ENCODE measurements at places on chromosomes 6 and 20.

DNA sequence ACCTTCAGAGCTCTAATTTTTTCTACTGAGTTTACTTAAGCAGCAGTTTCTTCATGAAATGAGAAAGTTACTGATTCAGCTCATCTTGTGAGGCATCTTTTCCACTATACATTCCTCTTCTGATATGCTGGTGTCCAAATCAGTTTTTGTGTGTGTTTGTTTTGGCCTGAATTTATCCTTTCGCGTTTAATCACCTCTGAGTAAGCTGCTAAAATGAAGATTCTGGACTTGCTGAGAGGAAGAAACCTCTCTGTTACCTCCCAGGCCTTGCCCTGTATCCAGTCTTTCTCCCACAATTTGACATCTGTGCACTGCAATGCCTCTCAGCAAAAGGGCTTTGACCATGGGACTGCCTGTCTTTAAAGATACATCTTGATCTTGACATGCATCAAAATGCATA lies 536.2 kb upstream of the NRSN1 start:
- DNase-seq, result no peak

DNA sequence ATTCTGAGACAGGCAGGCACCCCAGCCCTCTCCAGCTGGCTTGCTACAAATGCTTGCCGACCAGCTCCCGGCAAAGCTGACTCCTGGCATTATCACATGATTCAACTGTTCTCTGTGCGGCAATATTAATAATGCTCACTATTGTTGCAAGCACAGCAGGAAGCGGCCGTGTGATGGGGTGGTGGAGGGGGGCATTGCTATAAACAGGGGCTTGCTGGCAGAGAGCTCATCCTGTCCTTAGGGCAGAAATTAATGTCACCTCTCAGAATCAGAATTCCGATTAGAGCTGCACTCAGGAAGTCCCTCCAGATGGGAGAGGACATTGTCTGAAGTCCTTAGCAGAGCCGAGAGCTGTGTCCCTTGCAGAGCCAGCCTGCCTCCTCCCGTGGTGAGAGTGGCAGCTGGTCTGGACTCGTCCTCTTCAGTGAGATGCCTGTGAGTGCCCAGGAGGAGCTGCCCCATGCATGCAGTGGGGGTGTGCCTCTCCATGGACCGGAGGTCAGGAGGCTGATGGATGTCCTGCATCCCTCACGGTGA lies 162.5 kb downstream of the CDH4 start:
- no peak for DNase-seq

DNA sequence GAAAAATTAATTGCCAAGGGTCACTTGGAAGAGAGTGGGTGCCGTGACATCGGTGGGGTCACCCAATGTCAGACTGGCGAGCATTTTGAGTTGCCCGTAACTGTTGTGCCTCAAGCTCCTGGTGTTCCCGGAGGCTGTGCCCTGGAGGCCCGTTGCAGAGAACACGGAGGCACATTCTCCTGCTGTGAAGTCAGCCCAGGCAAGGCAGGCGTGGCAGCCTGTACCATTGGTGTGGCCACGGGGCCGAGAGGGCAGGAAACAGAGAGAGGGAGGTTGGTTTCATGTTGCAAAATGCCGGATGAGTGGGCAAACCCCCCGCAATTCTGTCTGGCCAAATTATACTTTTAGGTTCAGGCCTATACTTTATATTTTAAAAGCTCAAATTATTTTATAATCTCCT lies 81.2 kb downstream of the THBS2 start:
- no peak for DNase-seq

DNA sequence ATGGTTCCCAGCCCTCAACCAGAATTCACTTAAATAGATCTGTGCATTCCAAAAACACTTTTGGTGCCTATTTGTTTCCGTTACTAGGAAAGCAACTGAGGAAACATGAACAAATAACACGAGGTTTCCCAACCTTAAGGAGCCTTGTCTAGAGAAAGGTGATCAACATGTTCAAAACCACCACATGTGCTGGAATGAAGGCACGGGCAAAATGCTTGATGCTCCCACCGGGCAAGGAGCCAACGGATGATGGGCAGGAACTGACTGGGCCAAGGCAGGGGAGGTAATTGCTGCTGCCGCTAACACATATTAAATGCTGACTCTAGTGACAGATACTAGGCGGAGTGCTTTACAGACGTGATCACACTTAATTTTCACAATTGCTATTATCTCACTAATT lies 2.5 kb downstream of the MYLK4 start:
- no peak for DNase-seq

DNA sequence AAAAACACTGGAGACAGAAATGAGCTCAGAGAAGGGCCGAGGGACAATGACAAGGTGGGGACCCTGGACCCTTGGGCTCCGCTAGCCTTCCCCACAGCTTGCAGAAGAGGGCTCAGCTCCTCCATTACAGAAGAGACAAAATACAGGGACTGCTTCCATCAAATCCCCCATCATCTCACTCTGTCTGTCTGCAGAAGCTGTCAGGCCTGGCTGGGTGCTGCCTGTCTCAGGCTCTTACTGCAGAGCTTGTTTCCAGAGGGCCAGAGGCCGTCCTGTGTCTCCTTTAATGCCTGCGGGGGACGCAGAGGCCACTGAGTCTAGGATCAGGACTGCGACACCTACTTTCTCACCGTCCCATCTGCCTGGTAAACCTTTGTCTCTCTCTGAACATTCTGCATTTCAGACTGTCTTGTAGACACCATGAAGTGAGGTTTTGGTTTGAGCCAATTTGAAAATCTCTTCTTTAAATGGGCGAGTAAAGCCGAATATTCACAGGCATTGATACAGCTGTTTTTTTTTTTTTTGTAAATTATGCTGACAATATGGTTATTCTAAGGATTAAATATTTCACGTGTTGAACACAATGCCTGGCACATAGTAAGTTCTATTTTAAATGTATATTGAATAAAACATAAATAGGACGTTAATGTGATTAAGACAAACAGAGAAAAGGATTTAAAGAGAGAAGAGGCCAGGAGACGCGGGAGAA lies 28.3 kb downstream of the RNASET2 start:
- DNase-seq, result no peak

DNA sequence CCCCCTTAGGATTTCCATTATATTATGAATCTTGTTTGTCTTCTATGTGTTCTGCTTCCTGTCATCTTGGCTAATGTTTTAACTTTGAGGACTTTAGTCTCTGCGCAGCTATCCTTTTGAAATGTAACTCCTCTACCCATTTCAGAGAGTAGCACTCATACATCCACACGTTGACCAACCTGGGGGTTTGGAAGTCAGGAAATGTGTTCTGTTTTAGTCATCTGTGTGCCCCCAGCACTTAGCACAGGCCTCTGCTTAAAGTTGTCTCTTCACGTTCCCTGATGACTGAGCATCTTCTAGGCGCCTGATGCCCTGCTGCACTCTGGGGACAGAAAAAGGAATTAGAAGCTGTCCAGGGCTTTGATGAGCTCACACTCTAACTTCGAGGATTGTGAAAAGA lies 47.9 kb downstream of the HMGN3 start:
- DNase-seq, result no peak

- no peak for DNase-seq
These were observed 528.9 kb downstream of the EPM2A start for GRCh38 chr6:145206247-145206907.

DNA sequence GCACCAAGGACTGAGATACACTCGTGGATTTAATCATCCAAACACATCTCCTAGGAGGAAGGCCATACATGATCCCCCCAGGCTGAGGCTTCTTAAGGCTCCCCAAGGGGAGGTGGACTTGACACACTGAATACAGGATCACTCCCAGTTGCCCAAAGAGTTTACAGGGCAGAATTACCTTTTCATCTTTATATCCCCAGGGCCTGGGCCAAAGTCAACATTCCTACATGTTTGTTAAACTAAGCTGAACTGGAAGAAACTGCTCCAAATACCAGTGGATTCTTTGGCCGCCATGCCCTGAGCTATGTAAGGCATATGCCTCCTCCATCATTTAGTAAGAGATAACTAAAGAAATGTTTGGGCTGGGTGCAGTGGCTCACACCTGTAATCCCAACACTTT lies 22.2 kb upstream of the SERPINB1 start:
- DNase-seq, result no peak

- DNase-seq, result no peak
These were observed 40.4 kb upstream of the KIF25 start for GRCh38 chr6:167956983-167957492.

DNA sequence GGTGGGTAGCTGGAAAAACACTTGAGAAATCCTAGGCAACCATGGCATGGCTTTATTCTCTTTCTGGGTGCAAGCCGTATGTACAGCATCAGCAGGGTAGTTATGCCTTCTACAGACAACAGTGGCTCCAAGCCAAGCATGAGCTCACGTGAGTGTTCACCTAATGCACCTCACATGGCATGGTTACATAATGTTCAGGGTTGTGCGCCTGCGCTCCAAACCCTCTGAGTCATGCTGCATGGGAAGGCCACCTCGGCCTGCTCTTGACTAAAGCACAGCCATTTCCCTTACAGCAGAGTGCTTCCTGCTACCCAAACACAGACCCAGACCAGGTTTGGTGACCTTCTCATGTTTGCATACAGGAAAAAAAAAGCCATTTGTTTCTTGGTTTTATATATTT lies 96.2 kb downstream of the VIP start:
- no peak for DNase-seq

GRCh38 chr6:71349976-71350615 lies 61.5 kb downstream of the OGFRL1 start:
- DNase-seq, result no peak

DNA sequence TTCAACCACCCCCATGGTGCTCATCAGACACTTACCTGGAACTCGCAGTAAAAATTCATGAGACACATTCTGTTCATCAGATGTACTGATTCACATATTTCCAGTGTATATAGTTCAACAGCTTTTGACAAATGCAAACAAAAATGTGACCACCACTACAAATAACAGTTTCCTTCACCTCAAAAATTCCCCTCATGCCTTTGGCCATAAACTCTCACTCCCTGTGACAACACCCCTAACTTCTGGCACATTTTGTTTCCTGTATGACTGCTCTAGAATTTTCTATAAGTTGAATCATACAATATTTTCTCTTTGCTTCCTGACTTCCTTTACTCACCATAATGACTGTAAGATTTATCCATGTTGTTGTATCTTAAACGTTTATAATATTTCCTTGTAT lies 63.7 kb downstream of the C6orf118 start:
- no peak for DNase-seq

- DNase-seq, result no peak
These were observed 131.7 kb upstream of the COL21A1 start for GRCh38 chr6:56378966-56379585.
